ENCODE measurements at places on chromosomes 12 and 14.

DNA sequence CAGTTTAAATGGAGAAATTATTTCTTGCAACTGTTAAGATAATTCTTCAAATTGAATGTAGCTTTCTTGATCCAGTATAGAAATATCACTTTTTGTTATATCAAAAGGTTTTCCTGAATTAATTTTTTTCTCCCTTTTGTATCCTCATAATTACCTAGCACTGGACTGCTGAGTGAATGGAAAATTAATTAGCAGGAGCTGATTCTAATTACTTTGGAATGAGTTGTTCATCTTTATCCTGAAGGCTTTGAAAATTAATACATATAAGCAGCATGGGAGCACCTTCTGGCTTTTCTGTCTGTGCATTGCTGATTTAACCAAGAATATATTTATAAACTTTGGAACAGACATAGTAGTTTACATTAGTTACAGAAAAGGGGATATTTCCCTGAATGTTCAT lies 307.6 kb upstream of the GARIN2 start:
- DNase-seq, result no peak

- no peak for DNase-seq
Observed at GRCh38 chr14:78142998-78143397, 27.2 kb upstream of the NRXN3 start.

GRCh38 chr14:95526483-95527386 lies 8.1 kb upstream of the GLRX5 start:
- no peak for DNase-seq

- peak; percentile 28 for DNase-seq
Observed at GRCh38 chr14:101733211-101733610, 28.3 kb upstream of the PPP2R5C start.

DNA sequence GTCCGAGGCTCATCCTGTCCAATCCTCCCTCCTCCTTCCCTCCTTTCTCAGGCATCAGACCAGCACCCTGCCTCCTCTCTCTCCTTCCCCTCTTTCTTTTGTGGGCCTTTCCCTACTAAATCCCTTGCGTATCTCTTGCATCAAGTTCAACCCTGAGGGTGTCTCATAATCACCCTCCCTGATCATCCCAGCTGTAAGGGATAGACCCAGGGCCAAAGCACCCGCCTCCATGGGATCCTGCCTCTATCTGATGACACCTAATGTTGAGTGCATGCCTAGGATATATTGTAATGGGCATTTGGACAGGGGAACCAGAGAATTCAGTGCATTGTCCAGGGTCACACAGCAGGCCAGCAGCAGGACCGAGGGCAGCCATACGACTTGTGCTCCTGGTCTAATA lies 84.9 kb downstream of the PHETA1 start:
- DNase-seq, result no peak

DNA sequence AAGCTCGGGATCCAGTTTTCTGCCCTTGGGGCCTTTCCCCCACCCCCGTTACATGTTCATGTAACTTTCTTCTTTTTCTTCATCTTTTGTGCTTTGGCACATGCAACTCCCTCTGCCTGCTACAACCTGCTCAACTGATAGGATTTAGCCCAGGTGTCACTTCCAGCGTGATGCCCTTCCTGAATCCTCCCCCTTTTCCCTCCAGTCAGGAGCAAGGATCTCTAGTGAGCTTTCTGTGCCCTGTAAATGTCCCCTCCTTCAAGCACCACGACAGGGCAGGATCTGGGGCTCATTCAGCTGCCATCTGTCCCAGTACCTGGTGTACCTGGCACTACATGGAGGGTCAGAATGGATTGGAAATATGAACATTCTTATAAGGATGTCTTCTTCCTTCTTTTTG lies 15.3 kb downstream of the PELI2 start:
- no peak for DNase-seq

DNA sequence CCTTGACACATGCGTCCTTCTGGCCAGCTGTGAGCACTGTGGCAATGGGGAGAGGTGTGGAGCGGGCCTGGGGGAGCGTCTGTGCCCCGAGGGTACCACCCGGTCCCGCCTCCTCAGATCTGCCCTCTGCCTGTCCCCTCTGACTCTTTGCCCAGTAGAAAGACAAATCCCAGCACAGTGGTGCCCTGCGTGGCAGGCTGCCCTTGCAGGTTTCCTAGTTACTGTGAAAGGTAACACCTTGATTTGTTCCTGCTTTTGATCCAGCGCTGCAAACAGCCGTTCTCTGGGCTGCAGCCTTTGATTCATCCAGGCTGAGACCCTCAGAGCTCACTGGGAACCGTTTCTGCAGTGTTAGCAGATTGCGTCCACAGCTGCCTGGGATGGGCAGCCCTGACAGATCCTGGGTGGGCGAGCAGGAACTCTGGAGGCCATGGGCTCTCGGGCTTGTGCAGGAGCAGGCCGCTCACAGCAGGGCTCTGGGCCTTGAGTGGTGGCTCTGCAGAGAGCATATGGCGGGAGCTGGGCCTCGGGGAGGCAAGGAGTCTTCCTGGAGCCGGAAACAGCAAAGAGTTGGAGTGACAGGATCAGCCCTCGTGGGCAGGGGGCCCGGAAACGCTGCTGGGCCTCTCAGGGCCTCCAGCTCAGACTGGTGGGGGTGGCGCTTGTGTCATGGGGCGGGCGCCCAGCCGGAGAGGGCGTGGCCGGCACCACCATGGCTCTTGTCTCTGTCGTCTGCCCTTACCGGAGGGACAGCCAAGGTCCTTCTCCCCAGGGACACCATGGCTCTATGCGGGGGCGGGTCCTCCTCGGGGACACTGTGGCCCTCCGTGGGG lies 16.6 kb downstream of the FBRSL1 start:
- DNase-seq, result no peak

DNA sequence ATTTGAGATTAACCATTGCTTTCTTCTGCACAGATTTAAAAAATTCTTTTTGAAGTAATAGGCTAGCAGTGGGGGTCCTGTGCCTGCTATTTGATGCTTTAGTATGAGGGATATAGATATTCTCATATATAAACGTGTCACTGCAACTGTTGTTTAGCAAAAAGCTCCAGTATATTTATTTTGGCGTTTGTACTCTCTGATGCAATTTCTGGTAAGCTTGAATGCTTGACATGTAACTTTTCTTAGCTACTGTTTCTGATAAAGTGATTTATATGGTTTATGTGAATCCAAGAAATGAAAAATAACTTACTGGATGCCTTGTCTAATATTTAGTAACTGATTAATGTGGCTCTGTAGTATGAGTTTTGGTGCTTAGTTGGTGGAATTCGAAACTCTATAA lies 77.1 kb downstream of the TTLL5 start:
- no peak for DNase-seq

DNA sequence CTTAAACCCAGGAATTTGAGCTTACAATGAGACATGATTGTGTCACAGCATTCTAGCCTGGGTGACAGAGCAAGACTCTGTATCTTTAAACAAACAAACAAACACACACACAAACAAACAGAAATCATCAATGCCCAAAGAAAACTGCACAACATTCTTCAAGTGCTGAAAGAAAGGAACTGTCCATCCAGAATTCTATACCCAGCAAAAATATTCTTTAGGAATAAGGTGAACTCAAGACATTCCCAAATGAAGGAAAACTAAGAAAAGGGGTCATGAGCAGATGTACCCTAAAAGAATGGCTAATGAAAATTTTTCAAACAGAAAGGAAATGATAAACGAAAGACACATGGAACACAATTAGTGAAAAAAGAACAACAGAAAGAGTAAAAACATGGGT lies 22.3 kb upstream of the RNF212B start:
- DNase-seq, result no peak

- no peak for DNase-seq
Observed at GRCh38 chr12:43098766-43099550, 453.0 kb downstream of the ADAMTS20 start.

DNA sequence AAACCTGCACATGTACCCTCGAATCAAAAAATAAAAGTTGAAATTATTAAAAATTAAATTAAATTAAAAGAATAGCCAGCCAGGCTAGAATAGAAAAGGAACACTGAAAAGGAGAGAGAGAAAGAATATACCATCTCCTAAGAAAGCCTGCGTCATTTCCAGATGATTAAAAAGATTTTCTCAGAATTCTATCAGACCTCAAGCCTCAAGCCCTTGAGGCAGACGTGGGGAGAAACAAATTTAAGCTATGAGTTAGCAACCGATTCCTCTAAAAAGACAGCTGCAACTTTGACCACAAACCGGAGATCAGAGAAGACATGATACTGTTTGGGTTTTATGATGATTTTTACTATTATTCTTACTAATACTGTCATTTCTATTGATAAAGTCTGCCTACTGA lies 138.3 kb downstream of the KSR2 start:
- no peak for DNase-seq

DNA sequence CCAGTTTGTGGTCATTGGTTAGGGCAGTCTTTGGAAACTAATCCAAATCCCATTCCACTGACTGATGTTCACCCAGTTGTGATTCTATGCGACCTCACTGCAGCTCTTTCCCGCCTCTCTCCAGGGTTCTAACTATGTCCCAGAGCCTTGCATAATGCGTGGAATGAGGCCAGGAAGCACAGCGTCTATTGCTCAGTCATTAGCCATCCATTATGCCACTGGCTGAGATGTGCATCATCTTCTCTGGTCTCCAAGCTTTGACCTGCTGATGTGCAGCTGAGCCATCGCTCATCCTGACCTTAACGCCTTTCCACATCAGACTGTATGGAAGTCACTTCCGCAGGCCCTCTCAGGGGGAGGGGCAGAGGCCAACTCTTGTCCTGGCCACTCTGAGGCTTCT lies 115.4 kb upstream of the VRK1 start:
- DNase-seq, result no peak

- no peak for DNase-seq
Observed at GRCh38 chr12:100484183-100484886, 10.7 kb downstream of the NR1H4 start.

DNA sequence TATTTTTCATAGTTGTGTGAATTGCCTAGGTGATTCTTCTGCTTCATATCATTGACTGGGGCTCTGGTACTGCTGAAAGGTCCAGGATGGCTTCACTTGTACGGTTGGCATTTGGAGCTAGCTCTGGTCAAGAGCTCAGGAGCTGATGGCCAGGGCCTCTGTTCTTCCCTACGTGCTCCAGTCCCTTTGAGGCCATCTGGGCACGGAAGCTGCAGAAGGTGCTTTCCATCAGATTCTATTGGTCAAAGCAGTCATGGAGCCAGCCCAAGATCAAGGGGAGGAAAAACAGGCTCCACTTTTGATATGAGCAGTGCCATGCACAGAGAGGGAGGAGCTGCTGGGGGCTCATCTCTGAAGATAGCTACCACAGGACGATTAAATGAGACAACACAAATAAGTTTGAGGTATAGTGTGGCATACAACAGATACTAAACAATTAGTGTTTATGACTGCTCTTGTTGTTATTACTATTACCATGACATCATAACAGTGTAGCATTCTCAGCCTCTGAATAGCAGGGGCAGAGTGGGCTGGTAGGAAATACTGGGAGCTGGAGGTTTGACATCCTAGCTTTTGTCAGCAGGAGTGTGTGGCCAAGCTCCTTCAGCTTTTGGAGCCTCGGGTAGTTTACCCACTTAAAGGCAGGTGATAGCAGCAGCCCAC lies 10.4 kb downstream of the KRT83 start:
- DNase-seq, result no peak

DNA sequence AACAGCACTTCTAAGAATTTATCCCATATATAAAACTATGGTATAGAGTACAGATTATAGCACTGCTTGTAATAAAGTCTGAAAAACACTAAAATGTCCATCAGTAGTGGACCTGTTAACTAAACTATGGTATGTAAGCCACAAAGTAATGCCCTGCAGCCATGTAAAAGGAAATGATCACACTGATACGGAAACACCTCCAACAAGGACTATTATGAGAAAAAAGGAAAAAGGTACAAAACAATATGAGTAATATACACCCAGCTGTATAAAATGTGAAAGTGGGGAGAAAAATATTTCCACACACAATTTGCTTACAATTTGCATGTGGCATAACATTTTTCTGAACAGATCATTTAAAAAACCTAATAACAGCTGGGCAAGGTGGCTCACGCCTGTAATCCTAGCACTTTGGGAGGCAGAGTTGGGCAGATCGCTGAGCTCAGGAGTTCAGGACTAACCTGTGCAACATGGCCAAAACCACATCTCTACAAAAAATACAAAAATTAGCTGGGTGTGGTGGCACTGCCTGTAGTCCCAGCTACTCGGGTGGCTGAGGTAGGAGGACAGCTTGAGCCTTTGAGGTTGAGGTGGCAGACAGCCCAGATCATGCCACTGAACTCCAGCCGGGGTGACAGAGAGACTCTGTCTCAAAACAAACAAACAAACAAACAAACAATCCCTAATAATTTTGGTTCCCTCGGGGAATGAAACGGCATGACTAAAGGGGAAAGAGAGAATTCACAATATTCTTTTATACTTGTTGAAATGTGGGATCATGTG lies 250.5 kb downstream of the MED13L start:
- DNase-seq, result no peak

DNA sequence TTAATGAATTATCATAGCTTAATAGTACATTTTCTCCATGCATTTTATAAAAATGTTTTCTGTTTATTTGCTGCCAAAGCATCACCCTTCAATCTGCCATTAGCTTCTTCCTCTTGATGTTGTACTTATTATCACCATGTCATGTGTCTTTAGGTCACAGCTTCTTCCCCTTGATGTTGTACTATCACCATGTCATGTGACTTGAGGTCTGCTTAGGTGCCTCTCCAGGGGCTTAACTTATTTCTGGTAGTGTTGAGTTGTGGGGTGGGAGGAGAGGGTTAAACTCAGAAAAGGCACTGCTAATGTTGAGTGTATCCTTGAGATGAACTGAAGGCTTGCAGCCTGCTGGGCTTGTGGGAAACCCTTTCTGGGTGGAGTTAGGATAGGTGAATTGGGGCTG lies 87.8 kb downstream of the DAAM1 start:
- no peak for DNase-seq

- no peak for DNase-seq
Observed at GRCh38 chr12:53483979-53484377, 15.3 kb downstream of the MAP3K12 start.

GRCh38 chr12:45731190-45731775 lies 1.8 kb downstream of the ARID2 start:
- DNase-seq, result no peak

GRCh38 chr14:64760146-64760755 lies 56.0 kb downstream of the PLEKHG3 start:
- DNase-seq, result peak; percentile 80

GRCh38 chr14:23478109-23478759 lies 8.7 kb downstream of the NGDN start:
- DNase-seq, result no peak

DNA sequence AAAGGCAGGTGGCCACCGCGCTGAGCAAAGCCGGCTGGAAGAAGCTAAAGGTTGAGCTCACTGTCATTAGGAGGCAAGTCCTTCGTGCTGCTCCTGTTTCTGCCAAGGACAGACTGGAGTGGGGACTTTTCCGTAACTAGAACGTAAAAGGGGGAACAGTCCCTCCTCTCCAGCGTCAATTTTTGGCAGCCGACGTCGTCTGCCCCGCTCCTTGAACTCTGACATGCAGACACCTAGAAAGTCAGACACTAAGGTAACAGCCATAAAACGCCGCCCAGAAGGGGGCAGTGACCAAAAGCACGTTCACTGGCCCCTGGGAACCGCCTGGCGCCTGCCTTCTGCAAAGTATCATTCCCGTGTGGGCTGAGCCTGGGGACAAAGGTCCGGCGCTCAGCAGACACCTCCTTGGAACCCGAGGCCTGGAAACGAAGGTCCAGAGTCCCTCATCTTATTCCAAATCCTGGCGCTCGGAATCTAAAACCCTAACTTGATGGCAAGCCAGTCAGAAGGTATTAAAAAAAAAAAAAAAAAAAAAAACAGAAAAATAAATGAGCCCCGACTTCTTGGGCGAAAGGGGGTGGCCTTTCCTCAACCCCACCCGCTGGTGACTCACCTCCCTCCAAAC lies 1.1 kb upstream of the LRP1 start:
- peak; percentile 87 for DNase-seq

Measured in ecto neural progenitor cell (in vitro differentiated cells).